ENCODE measurements at places on chromosomes 3 and 15. TPM values are rescaled to one million over a fixed set of nuclear protein-coding genes. Genes with fewer than 3 reads are reported as not detected.

The ATP11B gene
- 50.7 TPM for total RNA-seq

The DISP2 gene
- total RNA-seq: 0.42 TPM

The SLC22A14 gene
- 0.23 TPM for total RNA-seq

The GABRR3 gene
- total RNA-seq: not detected

The COL7A1 gene
- total RNA-seq: 2.9 TPM
